Inflammatory macrophage treated with lipopolysaccharide for 4 hours (primary cell): ENCODE measurements at places on chromosomes 5 and 9.

DNA sequence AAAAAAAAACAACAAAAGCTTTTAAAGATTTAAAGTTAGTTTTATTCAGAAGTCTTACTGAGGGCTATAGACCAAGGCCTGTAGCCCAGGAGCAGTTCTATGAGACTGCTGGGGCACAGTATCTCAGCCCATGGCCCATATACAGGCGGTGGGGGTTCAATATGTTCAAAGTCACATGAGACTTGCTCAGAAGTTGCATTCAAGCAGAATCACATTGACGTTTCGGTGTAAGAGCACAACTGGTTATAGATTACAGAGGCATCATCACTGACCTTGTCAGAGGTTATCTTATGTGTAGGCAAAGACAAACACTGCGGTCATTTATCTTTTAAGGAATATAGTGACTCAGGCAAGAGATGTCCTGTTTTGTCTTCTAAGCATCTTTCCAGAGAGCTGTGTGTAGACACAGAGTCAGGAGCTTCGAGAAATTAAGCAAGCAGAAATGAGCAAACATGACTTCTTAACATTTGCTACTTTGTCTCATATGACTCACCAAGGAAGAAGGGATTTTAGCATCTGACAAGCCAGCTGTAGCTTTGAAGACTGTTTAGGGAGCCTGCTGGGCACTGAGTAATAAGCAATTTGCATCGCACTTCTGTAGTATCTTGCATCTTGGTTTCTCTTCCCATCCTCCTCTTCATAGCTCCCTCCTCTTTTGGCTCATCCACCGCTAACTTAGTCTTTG, 12.9 kb upstream of the F2RL1 start:
- peak; percentile 85 for DNase-seq

- DNase-seq: no peak
Observed at GRCh38 chr9:37501957-37502596, 16.3 kb downstream of the POLR1E start.

GRCh38 chr9:134243778-134244467, 79.6 kb upstream of the RNU6ATAC start:
- peak; percentile 96 for DNase-seq

- peak; percentile 24 for DNase-seq
Observed at GRCh38 chr9:90256345-90256744, 386.3 kb downstream of the DIRAS2 start.

GRCh38 chr5:19986031-19986619, 1.9 kb downstream of the CDH18 start:
- no peak for DNase-seq

DNA sequence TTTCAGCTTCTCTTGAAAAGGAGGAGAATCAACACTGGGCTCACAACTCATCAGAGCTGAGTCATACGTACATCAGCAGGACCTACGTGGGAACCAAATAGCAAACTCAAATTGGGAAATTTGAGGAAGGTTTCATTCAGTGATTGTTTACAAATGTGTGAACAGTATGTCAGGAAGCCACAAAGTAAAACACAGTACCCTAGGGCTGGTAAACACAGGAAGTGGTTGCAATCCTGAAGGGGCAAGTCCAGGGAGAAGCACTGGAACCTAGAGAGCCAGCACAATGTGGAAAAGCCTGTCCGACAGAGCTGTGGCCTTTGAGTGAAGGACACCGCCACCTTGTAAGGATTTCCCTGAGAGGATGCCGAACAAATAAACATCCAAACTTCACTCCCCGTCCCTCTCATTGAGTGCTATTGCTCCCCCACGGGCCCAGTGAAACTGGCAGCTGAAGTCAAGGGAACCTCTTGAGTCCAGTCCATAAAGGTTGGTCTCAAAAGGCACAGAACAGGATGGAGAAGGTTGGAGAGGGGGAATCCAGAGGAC, 26.7 kb upstream of the RICTOR start:
- peak; percentile 64 for DNase-seq

- no peak for DNase-seq
Observed at GRCh38 chr5:178730940-178731265, 444 bp upstream of the ZNF354A start.

DNA sequence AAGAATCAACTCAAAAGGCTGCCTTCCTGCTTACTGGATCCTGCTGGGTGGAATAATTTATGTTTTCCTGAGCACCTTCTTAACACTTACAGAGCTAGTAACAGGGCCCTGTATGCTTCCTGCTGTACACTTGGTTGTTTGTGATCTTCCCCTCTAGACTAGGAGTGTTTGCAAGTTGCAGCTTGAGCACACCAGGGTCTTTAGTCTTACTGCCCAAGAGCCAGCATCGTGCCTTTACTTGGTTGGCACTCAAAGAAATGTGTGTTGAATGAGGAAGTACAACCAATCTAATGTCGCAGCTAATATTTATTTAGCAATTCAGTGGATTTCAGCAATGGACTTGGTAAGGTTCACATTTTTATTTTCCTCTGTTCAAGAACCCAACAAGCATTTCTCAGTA, 57.5 kb upstream of the HAND1 start:
- peak; percentile 5 for DNase-seq

- DNase-seq: no peak
Observed at GRCh38 chr9:72119853-72120252, 29.4 kb upstream of the GDA start.

DNA sequence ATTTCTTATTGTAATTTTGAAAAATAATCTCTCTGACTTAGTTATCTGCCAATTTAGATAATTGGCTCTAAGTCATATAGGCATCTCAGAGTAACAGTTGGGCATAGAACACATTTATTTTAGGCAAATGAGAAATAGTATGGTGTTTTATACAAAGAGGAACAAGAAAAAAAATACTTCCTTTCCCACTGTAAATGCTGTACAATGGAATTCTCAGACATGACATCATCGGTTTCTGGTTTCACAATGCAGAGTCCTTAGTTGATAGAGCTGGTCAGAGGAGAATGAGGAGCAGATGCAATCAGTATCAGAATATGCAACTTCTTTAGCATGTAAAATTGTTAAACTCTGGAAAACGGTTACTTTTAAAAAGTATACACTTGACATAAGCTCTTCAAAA, 49.4 kb downstream of the PLK2 start:
- DNase-seq: peak; percentile 95

GRCh38 chr5:81751836-81752643, 1.1 kb upstream of the SSBP2 start:
- no peak for DNase-seq

DNA sequence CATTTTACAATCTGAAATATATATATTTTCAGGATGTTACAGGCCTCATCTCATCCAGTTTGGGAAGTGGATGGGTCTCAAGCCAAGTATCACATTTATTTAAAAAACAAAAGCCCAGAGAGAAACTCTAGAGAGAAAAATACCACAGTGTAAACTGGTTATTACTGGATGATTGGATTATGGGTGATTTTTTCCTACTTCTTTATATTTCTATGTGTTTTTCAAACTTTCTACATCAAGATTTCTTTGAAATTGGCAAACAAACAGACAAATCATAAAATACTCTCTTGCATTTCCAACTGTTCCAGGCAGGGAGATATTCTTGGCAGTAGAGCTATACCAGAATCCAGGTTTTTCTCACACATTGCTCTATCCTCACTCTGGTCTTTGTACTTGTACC, 116.0 kb upstream of the SMIM23 start:
- no peak for DNase-seq

DNA sequence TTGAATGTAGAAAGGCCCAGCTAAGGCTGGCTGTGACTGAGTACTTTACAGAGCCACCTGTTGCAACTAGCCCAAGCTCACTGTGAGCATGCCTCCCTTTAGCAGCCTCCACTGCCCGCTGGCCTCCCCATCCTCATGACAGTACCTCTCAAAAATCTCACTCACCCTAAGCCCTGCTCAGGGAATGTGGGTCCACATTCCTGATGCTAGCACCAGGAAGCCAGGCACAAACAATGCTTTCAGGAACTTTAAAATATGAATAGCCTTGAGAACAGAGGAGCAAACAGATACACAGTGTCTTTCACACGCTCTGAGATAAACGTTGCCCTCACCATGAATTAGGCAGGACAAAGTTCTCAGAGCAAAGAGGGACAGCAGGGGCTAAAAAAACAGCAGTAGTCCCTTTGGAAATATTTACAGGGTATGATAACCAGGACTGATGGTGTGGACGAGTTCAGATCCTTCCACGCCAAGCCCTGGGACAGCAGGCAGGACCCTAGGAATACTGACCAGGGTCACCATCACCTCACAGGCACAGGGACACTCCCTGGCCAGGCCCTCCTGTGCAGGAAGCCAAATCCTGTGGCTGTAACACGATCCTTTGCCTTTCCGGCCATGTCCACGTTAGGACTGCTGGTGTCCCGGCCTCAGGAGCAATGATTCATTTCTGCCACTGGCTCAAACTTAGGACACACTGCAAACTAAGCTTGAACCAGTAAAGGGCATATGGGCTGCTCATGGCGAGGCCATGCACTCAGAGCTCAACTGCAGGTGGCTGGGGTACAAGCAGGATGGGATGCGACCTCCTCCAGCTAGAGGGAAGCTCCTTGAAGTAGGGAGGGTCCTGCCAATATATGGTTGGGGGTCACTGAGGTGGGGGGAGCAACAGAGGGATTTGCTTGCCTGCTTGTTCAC, 9.6 kb downstream of the ACSL6 start:
- no peak for DNase-seq

- DNase-seq: no peak
Observed at GRCh38 chr5:170171811-170172210, 61.0 kb upstream of the C5orf58 start.
